ENCODE measurements at places on chromosomes 1 and 21.

DNA sequence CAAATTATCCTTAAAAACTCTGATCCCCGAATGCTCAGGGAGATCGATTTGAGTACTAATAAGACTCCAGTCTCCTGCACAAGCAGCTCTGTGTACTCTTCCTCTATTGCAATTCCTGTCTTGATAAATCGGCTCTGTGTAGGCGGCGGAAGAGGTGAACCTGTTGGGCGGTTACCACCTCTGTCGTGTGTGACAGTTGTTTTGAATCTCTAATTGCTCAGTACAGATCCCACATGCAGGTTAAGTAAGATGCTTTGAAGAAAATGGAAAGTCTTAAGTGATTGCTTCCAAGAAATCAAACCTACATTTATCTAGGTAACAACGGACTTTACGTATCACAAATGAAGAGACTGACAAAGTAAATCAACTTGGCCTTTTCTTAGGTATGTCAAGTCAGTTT, 35.5 kb downstream of the COA6 start:
- DNase-seq, result no peak

DNA sequence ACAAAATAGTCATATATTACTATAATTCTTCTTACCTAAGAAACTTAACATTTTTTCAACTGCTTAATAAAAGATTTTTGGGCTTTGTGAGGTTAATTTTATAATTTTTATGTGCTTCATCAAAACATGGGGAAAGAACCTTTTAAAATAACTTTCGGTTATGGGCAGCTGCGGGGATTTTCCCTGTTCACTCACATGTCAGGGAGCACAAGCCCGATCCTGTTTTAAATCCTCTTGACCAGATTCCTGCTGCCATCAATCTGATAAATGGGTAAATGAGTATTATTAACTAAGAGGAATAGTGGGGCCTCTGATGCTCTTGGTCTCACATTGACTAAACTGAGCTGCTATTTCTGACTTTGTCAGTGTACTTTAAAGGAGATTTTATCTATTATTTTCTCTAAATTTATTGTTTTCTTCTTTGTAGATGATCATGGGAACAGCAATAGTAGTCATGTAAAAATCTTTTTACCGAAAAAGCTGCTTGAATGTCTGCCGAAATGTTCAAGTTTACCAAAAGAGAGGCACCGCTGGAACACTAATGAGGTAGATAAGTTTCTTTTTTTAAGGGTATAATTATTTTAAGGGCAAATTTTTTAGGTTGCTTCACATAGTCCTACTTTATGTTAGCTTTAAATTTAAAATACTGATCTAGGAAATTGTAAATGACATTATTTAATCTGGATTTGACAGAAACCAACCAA, 39.6 kb downstream of the CAMTA1 start:
- DNase-seq, result no peak

DNA sequence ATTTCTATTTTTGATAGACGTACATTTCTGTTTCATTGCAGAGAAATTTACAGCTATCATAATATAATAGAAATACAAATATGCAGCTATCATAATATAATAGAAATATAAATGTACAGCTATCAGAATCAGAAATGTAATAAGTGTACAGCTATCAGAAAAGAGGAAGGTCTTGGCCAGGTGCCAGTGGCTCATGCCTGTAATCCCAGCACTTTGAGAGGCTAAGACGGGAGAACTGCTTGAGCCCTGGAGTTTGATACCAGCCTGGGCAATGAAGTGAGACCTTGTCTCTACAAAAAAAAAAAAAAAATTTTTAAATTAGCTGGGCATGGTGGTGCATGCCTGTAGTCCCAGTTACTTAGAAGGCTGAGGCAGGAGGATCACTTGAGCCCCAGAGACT, 37.9 kb downstream of the PIGM start:
- no peak for DNase-seq

DNA sequence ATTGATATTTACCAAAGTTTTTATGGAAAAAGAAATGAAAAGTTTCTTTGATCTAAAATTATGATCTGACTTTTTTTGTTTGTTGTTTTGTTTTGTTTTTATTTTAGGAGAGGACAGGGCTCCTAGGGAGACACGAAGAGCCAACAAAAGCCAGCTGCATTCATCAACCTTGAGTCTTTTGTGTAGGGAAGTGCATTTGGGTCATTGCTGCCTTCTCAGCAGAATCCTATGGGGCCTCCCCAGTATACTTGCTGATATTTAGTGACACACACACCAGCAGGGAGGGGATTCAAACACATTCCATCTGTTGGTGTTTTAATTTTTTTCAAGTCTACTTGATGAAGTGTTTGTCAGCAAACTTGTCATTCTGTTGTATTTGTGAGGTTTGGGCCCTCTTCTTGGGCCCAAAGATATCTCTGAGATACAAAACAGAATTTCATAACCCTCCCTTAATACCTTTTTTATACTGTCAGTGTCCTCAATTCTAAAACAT, 203.5 kb downstream of the NTNG1 start:
- DNase-seq, result no peak

GRCh38 chr1:53219711-53220110, 723 bp downstream of the CZIB start:
- no peak for DNase-seq

DNA sequence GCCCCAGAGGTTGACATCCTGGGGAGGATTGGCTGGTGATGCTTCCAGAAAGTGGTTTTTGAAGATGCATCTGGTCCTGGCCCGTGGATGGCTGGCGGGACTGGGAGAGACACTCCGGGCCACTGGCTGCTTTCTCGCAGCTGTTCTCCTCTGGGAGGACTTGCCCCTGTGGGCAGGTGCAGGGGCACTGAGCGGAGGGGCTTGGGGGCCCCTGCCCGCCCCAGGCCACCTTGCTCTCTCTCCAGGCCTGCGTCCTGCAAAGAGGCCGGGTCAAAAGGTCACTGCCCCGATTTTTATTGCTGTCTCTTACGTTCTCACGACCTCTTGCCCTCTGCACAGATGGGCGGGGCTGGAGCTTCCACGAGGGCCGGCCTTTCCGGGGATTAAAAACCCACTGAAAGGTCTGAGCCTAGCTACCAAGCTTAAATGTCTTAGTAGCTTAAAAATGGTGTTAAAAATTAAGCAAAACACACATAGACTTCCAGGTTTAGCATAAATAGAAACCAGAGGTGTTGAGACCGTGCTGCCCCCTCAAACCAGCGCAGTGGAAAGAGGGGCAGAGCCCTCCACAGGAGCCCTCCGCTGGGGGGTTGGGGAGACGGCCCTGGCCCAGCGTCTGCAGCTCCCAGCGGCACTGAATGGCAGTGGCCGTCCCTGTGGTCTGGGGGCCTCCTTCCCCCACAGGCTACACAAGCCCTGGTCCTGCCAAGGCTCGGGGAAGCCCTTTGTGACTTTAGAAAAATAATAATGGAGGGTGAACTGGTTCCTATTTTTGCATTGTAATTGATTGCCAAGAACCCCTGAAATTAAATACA, 43.9 kb downstream of the SKI start:
- DNase-seq, result no peak

DNA sequence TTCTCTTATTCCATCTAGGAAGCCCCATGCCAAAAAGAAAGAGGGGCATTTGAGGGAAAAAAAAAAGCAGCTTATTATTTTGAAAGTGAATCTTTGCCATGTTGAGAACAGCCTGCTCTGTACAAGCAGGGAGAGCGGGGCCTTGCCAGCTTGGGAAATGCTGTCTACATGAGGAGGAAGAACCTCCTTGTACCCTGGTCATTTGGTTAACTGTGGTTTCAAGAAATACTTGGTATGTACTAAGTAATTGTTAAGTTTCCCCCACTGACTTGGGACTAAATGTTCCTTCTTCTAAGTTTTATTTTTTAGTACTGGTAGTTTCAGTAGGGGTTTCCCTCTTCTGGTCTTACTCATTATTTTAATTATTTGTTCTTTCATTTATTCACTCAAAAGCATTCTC, 144.1 kb upstream of the HOOK1 start:
- no peak for DNase-seq

DNA sequence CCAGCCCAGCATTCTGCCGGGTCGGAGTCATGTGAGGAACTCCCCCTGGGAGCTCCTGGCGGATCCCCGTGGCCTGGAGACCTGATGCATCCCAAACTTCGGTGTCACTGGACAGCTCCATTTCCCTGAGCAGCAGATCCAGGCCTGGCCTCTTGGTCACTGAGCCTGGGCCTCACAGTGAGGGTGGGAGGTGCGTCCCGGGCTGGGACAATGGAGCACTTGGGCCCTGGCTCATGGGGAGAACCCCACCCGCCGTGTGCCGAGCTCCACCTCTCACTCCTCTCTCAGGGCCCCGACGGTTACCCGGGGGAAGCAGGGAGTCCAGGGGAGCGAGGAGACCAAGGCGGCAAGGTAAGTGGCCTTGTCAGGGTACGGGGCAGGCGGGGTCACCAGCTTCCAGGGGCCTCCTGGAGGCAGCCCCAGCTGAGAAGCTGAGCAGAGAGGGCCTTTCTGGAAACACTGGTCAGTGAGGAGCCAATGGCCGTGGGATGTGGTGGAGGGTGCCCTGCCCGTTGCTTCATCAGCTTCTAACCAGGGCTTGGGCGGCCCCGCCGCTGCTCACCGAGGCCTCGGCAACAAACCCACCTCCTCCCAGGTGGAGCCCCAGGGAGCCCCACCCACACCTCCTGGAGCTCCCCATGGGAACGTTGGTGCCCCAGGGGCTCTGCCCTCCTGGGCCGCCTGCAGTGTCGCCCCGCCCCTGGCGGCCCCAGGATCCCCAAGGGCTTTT, 19.8 kb downstream of the COL6A2 start:
- no peak for DNase-seq

GRCh38 chr1:3903141-3904005, 3.3 kb upstream of the C1orf174 start:
- no peak for DNase-seq

GRCh38 chr1:95084317-95085176, 11.8 kb upstream of the ALG14 start:
- DNase-seq, result no peak

DNA sequence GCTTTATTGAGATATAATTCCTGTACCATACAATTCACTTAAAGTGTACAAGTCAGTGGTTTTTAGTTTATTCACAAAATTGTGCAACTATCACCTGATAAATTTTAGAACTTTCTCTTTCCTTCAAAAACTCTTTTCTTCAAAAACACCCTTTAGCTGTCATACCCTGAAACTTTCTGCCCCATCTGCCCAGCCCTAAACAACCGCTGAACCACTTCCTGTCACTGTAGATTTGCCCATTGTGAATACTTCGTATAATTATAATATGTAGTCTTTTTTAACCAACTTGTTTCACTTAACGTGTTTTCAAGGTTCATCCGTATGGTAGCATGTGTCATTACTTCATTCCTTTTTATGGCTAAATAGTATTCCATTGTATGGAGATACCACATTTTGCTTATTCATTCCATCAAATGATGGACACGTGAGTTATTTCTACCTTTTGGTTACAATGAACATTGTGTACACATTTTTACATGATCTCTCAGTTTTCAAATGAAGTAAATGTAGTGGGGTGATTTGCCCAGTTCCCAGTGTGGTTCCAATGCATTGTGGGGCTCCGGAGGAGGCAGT, 37.9 kb downstream of the WNT4 start:
- DNase-seq, result no peak

- DNase-seq, result peak; percentile 27
Measured at GRCh38 chr1:108125312-108126138, 74.6 kb downstream of the SLC25A24 start.

GRCh38 chr1:240004086-240004749, 87.5 kb upstream of the FMN2 start:
- no peak for DNase-seq

DNA sequence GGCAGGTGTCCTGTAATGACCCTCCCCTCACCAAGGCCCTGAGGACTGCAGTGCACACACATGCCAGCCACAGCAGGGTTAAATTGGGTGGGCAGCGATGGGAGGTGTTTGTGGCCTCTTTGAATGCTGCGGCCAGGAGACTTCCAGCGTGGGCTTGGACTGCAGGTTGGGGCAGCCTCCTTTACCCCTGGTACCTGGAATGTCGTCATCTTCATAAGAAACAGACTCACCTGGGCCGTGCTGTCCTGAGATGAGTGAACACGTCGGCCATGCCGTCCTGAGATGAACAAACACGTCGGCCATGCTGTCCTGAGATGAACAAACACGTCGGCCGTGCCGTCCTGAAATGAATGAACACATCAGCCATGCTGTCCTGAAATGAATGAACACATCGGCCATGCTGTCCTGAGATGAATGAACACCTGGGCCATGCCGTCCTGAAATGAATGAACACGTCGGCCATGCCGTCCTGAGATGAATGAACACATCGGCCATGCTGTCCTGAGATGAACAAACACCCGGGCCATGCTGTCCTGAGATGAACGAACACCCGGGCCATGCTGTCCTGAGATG, 50.1 kb upstream of the COL6A1 start:
- no peak for DNase-seq

DNA sequence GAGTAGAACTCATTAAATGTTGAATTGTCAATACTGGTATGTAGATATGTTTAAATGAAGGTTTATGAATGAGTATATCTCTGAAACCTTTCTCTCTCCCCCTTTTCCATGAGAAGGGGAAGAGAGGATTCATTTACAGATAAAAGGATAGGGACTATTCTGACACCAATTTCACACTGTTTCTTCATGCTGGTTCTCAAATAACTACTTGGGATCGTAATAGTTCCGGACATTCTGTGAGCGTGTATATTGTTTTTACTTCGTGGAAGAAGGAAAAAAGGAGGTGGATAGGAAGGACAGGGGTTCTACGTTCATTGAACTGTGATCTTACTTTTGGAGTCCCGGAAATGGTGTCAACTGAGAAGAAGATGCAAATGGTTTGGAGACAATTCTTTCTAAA, 284.2 kb downstream of the GRIK1 start:
- no peak for DNase-seq

DNA sequence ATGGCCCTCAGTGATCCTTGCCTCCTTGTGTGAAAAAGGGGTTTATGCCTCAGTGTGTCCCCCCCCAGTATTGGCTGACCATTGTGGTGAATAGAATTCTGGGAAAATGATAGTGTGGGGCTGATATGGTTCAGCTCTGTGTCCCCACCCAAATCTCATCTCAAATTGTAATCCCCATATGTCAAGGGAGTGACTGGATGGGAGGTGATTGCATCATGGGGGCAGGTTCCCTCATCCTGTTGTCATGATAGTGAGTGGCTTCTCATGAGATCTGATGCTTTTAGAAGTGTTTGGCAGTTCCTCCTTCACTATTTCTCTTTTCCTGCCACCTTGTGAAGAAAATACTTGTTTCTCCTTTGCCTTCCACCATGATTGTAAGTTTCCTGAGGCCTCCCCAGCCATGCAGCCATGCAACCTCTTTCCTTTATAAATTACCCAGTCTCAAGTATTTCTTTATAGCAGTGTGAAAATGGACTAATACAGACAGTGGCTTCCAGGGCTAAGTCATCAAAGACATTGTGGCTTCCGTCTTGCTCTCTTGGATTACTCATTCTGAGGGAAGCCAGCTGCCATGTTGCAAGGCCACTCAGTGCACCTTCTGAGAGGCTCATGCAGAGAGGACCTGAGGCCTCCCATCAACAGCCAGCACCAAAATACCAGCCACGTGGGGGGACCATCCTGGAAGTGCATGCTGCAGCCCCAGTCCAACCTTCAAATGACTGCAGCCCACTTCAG, 40.6 kb upstream of the SOD1 start:
- DNase-seq, result no peak

DNA sequence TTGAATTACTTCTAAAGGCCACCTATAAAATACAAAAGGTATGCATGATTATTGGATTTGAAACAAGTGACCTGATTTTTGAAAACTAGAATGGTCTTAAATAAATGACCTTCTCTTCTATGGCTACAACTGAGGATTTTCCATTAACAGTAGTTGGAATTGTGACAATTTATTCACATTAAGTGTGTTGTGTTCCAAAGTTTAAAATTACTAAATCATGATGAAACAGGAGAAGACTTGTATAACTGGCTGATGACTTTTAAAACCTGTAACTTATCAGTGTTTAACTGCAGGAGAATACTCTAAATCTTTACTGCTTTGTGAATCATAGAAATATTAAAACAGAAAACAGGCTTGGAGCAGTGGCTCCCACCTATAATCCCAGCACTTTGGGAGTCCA, 4.6 kb downstream of the KCNT2 start:
- no peak for DNase-seq

All from substantia nigra (tissue), 51 donors.